ENCODE measurements at places on chromosomes 2 and 18.

GRCh38 chr2:24435391-24436316 lies 55.4 kb upstream of the NCOA1 start:
- DNase-seq, result peak; percentile 84

DNA sequence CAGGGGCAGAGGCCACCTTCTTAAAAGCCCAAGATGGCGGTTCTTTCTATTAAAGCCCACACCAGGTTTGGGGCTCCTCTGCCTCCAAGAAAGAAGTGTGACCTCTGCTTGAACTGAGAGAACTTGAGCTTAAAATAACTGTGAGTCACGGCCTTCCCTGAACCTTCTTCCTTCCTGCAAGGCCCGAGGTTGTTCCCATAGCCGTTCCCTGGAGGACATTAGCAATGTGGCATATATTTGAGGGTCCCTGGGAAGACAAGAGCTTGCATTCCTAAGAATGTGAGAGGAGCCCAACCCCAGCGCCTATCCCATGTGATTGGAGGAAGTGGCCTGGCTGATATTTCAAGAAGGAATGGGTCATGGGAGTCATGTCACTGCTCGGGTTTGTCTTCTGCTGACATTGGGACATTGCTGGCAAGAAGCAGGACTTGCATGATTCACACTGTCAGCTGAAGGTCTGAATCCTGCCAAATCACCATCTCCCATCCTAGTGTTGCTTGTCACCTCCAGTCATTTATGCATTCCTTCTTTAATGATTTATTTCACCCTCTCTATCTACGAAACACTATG lies 168.1 kb downstream of the TRIB2 start:
- DNase-seq, result no peak

GRCh38 chr2:112154246-112155117 lies 16.3 kb downstream of the FBLN7 start:
- DNase-seq, result no peak

GRCh38 chr2:153059338-153060052 lies 341.1 kb downstream of the ARL6IP6 start:
- DNase-seq, result no peak

- DNase-seq, result no peak
Measured at GRCh38 chr2:238939074-238939473, 91.2 kb downstream of the TWIST2 start.

DNA sequence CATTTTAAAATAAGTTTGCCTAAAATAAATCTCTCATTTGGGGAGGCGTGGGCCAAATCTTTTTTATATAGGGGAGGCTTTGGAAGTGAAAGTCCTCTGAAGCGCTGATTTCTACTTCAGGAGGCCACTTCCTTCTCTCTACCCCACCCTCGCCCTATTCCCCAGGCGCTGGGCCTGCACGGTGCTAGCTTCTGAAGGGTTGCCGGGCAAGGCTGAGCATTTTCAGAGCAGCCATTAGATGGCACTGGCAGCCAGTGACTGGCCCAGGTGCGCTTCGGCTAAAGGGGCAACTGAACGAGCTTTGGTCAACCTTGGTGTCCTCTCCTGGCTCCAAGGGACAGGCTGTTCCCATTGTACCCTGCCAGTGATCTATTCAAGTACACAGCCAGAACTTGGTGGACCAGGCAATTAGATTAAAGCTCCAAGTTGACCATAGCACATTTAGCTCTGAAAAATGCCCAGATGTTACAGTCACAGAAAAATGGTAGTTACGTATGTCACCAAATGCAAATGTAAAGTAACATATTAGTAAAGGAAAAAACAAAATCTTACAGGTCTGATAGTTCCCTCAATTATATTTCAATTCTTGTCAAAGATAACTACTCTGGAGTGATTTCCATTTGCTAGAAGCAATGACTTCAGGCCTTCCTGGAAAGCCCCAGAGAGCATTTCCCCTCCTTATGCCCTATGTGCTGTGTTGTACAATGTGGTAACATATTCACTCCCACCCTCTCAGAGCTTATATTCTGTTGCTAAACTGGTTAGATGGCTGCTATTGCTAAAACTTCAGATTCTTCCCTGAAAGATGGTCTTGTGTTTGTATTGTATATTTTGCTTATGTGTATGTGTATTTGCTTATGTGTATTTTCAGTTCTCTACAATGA lies 2.1 kb downstream of the POMC start:
- DNase-seq, result no peak

DNA sequence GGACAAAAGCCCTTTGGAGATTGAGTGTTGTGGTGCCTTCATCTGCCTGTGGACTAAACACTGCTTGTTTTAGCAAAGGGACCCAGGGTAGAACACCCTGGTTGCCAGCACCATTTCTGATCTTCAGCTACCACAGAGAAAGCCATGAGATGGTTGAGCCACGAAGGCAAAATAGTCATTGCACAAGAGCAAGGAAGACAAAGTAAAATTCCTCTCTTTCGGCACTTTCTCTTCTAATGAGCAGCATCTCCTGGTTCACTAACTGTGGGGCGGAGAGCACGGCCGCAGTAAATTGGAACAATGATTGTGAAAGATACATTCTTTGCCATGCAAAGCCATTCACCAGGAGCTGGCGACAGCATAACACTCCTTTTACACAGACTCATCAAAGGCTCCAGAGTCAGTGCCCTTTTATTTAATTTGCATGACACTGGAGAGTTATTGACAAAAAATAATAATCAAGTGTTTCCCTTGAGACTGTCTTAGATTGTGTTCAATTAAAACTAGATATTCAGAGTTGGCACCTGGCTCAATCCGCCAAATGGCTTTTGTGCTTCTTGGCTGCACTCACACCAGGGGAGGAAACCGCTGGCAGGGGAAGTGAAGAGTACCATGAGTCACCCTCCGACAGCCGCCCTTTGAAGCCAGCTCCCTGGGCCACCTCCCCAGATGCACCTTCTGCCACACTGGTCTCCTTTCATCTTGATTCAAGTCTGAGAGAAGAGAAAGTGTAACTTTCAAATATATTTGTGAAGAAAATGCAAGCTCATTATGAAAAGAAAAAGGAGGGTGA lies 100.5 kb upstream of the MEIS1 start:
- DNase-seq, result no peak

DNA sequence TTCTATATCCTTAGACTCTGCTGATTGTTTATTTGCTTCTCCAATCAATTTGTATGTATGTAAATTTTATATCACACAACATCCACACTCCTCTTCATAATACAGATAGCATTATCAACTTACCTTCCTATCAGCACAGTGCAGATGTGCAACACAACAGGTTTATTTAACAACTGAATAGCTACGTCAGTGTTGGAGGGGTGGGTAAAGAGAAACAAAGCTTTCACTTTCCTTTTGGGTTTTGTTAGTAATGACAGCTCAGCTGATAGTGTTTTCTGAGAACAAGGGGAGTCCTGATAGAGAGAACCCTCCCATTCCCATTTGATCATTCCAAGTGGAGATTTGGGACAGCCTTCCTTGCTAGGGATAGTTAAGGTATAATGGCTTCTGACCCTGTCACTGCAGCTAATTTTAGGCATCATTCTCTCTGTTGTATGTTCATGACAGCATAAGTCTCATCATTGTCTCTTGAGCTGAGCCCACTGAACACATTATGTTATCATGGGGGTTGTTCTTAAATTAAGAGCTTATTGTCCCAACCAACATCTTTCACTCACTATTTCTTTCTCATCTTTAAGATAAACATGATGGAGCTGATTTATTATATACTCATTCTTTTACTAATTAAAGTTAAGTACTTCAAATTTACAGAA lies 227.7 kb downstream of the GPD2 start:
- no peak for DNase-seq

DNA sequence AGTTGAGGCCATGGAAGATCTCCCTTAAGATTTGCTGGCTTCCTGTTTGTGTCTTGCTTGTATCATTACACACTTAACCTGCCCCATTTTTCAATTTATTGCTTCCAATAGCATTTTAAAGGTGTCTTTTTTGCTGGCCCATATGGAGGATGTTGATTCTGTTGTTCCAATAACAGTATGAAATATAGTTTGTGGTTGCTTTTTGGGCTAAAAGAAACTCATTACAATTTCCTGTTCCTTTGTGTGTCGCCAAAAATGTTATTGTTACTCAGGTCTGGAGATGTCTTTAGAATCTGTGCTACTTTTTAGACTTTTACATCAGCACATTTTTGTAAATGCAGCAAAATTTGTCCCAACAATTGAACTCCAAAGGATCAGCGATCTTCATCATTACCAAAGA lies 234.0 kb upstream of the ITGA4 start:
- DNase-seq, result no peak

GRCh38 chr2:7961550-7961949 lies 720.3 kb upstream of the ID2 start:
- DNase-seq, result no peak

DNA sequence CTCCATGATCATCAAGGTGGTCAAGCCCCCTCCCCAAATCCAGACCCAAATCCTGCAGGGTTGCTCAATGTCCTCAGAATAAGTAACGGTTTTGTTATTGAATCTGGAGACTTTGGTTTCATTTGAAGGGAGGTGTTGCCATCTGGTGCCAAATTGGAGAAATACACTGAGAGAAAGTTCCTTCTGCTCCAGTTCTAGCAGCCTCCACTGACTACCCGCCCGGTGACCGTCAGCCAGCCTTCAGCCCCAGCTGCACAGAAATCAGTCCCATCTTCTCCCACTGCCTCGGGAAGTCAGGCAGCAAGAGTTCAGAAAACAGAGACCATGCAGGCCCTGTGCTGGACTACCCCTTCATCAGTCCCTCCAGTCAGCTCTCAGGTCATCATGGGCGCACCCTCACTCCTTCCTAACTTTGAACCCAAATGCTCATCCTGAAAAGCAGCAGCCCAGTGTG lies 38.7 kb downstream of the PKDCC start:
- DNase-seq, result no peak

DNA sequence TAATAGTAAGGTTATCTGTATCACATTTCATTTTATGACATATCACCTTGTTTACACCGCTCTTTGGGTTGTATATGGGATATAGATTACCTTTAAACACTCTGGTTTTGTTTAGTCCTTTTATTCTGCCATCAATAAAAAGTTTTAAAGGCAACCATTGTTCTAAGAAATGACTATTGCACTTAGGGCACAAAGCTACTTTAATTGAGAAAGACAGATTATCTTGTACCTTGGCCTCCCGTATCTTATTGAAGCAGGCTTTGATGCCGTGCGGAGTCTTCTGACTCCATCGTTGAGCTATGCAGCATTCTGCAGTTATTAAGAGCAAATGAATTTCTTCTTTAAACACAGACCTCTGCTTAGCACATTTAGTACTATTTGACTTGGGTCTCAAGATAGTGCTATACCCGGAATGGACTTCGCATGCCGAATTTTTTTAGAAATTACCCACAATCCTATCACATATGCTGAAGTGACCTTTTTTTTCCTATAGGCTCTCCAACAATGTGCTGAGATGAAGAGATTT lies 16.7 kb downstream of the PKDCC start:
- no peak for DNase-seq

- DNase-seq, result no peak
Measured at GRCh38 chr2:134231965-134232340, 21.9 kb upstream of the MGAT5 start.

DNA sequence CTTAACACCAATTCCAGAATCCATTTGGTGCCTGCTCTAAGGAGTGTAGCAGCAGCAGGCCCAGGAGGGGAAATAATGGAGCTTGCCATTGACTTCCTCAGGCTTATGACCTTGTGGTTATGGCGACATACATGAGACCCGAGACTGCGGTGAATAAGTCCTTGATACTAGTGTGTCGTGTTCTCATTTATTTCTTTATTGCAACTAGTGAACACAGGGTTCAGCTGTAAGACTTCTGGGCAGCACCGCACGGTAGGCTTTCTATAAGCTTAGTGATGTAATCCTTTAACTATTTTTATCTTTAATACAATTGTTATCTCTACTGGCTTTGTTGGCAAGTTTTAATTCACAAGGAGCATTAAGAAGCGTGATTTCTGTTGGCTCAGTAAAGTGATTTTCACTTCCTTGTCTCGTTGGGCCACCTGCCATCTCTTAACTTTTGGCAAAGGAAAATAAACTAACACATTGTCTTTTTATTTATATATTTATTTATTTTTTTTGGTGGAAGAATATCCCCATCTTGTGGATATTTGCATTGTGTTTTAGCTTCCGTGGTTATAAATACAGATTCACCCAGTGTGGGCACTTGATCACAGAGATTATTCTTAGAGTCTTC lies 139.8 kb downstream of the LTBP1 start:
- DNase-seq, result no peak

GRCh38 chr2:133193544-133194361 lies 374.5 kb downstream of the NCKAP5 start:
- no peak for DNase-seq

- no peak for DNase-seq
Measured at GRCh38 chr2:85953476-85953875, 64.7 kb upstream of the ST3GAL5 start.

GRCh38 chr2:22153931-22154613 lies 1030.3 kb downstream of the TDRD15 start:
- DNase-seq, result no peak

DNA sequence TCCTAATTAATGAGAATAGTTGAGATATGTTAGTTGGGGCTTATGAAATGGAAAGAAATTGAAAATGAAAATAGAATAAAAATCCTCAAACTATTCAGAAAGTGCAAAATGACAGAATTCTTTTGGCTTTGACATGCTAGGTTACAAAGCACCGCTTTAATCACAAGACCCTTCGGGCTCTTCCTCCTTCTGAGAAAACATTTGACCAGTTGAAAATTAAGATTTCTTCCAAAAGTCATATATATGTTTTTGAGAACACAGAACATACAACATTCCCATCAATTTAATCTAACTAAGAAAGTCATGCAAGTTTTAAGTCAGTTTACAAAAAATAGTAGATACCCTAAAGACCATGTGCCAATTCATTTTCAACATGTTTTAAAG lies 2.2 kb upstream of the SLC40A1 start:
- DNase-seq, result no peak

- DNase-seq, result no peak
Measured at GRCh38 chr18:23330423-23330822, 122.7 kb upstream of the RIOK3 start.

- no peak for DNase-seq
Measured at GRCh38 chr18:69980509-69980908, 32.8 kb upstream of the CD226 start.

GRCh38 chr18:55422456-55423180 lies 165.4 kb downstream of the TCF4 start:
- peak; percentile 79 for DNase-seq

GRCh38 chr18:25456334-25457010 lies 104.5 kb upstream of the ZNF521 start:
- no peak for DNase-seq

- no peak for DNase-seq
Measured at GRCh38 chr2:156652691-156653090, 216.5 kb downstream of the GPD2 start.

DNA sequence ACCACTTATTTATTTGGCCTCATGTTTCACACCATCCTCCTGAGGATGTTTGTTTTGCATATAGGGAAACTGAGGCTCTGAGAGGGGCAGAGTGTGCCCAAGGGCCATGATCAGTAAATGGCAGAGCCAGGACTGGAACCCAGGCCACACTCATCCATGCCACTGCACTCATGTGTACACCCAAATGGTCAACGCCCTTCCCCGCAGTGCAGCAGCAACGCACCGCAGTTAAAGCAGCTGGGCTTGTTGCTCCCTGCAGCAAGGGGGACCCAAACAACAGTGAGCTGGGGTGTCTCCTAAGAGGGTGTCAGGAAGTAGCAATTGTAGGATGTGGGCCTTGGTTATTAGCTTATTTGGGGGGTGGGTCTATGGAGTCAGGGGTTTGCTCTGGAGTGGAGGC lies 36.6 kb downstream of the ZAP70 start:
- no peak for DNase-seq

GRCh38 chr2:191385416-191386160 lies 140.4 kb downstream of the MYO1B start:
- no peak for DNase-seq

GRCh38 chr2:205752924-205753323 lies 70.6 kb downstream of the NRP2 start:
- no peak for DNase-seq
